Fibroblast of skin of left biceps (primary cell): ENCODE measurements at places on chromosomes 4 and X.

GRCh38 chr4:55675196-55675793, 39.2 kb upstream of the NMU start:
- no peak for DNase-seq

DNA sequence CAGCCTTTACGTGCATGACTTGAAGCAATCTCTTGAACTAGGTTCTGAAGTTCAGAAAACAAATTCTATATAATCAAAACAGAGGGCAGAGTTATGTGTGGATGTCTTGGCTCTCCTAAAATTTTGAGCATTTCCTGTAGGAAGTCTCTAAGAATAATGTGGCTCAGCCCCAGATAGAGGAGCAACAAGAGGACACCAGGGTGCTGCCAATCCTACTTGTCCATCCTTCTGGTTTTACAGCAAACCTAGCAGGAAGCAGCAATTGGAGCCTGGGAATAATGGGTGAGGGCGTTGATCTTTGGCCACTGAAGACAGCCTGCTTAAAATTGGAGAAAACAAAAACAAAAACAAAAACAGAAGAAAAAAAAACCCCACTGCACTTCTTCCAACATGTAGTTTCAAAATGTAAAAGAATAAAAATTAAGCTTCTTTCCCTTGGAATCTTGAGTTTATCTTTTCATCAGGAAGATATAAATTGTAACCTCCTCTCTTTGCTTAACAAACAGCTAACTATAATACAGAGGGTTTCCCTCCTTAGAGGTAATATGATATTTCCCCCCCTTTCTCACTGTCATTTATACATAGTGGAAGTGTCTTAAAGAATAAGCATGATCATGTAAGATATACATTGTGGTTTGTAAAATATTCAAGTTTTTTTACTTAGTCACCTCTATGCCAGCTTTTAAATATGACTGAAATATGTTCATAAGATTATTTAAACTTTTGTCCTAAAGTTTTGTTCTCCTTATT, 130.6 kb downstream of the FBXO8 start:
- DNase-seq = no peak

- DNase-seq = no peak
Observed at GRCh38 chr4:10656988-10657387, 27.6 kb downstream of the CLNK start.

GRCh38 chrX:96540111-96540631, 144.5 kb upstream of the DIAPH2 start:
- DNase-seq = no peak

DNA sequence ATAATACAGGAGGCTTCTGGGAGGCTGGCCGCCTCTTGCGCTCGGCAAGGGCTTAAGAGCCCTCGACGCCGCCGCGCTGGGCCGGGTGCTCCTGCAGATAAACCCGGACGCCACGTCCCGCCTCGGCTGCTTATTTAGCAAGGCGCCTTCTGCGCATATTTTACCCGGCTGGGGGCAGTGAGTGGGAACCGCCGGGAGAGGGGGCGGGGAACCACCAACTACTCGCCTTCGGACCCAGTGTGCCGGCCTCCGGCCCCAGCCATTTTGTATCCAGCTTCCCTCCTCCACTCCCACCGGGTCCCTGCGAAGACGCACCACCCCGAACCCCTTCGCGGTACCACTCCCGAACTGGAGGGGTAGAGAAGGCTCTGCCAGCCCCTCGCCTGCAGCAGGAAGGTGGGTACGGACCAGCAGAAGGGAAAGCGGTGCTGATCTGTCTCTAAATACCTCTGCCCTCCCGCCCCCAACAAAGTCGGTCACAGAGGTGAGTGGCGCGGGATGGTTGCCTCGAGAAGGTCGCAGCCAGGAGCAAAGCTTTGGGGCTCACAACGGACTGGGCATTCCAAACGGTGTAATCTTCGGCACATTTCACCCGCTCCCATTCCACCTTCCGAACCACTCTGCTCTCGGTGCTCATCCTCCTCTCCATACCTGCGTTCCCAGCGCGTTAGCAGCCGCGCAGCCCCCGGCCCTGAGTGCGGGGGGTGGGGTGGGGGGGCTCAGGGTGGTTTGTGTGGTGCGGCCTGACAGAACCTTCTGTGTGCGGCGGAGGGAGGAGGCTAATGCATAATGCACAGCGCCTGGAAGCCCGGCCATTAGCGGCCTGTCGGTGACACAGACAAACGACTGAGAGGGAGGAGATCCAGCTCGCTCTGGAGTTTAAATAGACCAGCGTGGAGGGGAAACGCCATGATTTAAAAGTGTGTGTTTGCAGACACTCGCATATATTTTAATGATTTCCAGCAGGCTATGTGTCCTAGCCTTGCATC, 4.9 kb upstream of the BCOR start:
- no peak for DNase-seq

DNA sequence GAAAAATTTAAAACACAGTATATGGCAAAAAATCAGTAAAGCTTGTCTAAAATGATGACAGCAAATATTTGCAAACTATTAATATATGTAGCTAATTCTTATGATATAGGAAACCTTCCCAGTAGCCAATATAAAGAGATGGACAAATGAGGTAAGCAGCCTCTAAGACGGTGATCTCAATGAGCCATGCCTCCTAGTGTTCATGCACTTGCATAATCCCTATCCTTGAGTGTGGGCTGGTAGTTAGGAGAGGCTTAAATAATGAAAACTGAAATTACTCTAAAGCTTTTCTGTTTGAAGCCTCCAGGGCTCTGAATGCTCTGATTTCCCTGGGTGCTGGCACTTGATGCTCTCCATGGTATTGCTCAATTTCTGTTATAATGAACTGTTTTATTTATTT, 24.6 kb upstream of the ARMCX4 start:
- no peak for DNase-seq

DNA sequence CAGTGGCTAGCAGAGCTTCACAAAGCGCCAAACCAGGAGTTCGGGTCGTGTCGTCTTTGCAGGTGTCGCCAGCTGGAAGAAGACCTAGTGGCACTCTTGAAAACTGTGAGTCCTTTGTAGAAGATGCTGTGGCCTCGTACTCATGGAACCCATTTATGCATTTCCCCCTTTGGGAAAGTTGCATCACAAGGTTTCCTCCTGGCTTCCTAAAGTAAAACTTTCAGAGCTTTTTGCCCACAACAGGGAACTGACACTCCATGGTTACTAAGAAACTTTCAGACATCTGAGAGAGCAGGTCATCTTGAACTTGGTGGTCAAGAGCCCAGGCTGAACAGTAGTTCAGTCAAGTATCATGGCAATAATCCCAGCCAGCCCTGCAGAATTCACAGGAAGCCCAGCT, 15.9 kb upstream of the NOCT start:
- DNase-seq = no peak

GRCh38 chrX:78326401-78326800, 1.0 kb downstream of the CYSLTR1 start:
- DNase-seq = no peak
